ENCODE measurements at places on chromosomes 16 and 17.

- DNase-seq: no peak
Observed at GRCh38 chr17:75277664-75278071, 6.6 kb upstream of the MIF4GD start.

GRCh38 chr16:7013990-7014389 lies 318.7 kb upstream of the RBFOX1 start:
- no peak for DNase-seq

DNA sequence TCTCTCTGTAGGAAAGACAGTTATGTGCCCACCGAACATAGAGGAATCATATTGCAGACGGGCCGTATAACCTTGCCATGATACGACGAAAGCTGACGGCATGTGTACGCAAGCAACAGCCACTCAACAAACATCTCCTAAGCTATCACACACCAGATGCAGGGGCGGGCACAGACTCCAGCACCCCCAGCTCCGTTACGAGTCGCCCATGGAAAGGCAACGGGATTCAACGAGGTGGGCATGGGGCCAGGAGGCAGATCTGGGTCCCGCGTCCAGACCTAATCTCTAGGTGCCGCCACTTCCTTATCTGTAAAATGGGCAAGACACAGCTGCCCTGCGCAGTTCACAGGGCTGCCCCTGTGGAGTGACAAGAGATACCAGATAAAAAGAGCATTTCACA lies 35.6 kb downstream of the ABR start:
- no peak for DNase-seq

DNA sequence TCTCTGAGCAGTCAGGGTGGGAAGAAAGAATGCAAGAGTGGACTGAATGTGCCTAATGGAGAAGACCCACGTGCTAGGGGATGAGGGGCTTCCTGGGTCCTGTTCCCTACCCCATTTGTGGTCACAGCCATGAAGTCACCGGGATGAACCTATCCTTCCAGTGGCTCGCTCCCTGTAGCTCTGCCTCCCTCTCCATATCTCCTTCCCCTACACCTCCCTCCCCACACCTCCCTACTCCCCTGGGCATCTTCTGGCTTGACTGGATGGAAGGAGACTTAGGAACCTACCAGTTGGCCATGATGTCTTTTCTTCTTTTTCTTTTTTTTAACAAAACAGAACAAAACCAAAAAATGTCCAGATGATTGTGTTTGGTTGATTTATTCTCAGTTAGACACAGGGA lies 14.1 kb downstream of the IGFBP4 start:
- DNase-seq: no peak

DNA sequence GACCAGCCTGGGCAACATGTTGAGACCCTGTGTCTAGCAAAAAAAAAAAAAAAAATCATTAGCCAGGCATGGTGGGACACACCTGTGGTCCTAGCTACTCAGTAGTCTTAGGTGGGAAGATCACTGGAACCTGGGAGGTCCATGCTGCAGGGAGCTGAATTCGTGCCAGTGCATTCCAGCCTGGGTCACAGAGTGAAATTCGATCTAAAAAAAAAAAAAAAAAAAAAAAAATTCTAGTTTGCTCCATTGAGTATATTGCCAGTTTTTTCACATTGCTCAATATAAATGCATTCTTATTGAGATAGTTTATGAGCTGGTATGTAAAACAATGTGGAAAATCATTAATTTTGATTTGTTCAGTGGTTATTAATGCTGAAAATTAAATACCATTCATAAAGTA lies 52.0 kb downstream of the ABHD15 start:
- no peak for DNase-seq

- no peak for DNase-seq
Observed at GRCh38 chr16:82497139-82497538, 129.6 kb upstream of the CDH13 start.
